ENCODE measurements at places on chromosomes 5 and 9.

DNA sequence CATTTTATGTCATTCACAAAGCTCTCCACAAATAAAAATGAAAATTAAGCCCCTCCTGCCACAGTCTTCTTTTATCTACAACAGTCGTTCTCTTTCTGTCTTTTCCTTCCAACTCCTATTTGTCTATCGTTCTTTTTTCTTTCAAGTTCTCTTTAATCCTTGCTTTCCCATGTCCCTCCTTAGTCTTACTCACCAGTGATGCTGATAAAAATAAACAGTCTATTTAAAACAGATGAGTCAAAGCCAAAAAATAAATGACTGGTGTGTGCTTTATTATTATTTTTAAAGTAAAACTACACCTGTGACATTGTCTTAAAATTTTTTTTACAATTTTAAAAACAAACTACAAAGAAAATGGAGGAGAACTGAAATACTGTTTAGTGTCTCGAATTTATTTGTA lies 137.1 kb upstream of the TMEM161B start:
- DNase-seq, result no peak

- no peak for DNase-seq
These were observed 26.9 kb upstream of the CNOT6 start for GRCh38 chr5:180467028-180467975.

- no peak for DNase-seq
These were observed 198.1 kb downstream of the TSSK1B start for GRCh38 chr5:113236536-113237288.

- DNase-seq, result no peak
These were observed 13.0 kb upstream of the RIMOC1 start for GRCh38 chr5:41891066-41891707.

- no peak for DNase-seq
These were observed 19.1 kb downstream of the GLRA1 start for GRCh38 chr5:151905557-151905961.

GRCh38 chr5:75891020-75891419 lies 173.8 kb upstream of the POC5 start:
- DNase-seq, result no peak

DNA sequence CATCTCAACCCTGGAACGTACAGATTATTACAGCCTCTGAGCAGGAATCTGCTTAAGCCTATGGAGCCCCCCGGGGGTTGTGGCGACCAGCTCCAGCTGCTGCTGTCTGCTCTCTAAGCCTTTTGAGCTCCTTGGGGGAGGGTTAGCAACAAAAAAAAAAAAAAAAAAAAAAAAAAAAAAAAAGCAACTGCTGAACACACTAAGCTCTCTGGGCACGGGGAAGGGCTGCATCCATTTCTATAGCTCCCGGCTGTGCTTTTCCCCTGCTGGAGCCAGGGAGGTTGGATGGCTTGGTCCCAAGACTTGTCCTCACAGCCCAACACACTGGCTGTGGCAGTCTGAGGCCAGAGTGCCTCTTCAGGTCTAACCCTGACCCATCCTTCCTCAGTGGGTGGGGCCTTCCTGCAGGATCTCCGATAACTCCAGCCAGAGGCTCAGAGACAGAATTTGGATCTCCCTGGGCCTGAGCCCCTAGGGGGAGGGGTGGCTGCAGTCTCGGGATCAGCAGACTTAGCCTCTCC lies 82.1 kb downstream of the FBN2 start:
- no peak for DNase-seq

GRCh38 chr5:151296974-151297373 lies 6.6 kb downstream of the SLC36A3 start:
- DNase-seq, result no peak

GRCh38 chr9:84812847-84813246 lies 143.3 kb downstream of the NTRK2 start:
- no peak for DNase-seq

- DNase-seq, result no peak
These were observed 381.1 kb upstream of the ACTBL2 start for GRCh38 chr5:57863661-57864060.

DNA sequence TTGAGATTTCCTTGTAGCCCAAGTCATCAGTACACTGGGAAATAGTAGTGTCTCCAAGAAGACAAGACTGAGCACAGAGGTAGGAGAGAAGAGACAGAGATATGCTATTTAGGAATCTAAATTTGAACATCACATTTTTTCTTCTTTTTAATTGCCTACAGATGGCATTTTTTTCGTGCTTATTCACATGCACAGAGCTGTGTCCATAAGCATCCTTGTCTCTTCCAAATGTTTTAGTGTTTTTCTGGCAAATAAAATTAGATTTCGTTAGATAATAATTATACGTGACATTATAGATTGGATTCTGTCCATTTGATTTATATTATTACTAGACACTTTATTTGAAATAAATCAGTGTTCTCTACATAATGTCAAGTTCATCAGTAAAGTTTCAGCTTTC lies 80.9 kb downstream of the PRR16 start:
- DNase-seq, result no peak

DNA sequence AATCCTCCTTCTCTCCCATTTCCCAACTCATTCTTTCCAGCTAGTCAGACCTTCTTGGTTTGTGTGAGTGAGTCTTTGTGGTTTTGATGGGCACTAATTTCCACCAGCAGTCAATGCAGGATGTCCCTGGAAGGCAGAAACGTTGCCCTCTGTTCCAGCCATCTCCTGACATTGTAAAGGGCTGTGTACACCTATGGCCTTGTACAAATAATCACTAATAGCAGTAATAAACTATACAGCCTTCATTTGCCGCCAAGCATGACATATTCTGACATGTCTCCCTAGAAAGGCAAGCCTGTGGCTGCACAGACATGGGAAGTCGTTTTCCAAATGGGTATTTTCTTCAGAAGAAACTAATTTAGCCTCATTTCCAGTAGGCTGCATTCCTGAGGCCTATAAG lies 18.4 kb upstream of the DENND1A start:
- DNase-seq, result no peak

- peak; percentile 84 for DNase-seq
These were observed at the start of gene CAST for GRCh38 chr5:96661855-96662724. Gene CAST, plus strand, starts transcription at chr5:96662376. Its CDS starts 47 bp downstream, at chr5:96662423.

DNA sequence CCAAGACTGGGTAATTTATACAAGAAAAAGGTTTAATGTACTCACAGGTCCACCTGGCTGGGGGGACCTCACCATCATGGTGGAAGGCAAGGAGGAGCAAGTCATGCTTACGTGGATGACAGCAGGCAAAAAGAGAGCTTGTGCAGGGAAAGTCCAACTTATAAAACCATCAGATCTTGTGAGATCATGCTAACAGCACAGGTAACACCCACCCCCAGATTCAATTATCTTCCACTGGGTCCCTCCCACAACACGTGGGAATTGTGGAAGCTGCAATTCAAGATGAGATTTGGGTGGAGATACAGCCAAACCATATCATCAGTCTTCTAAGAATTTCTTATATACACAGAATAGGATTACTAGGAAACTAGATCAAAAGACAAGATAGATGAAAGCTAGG lies 555.6 kb downstream of the PRR16 start:
- DNase-seq, result no peak

- DNase-seq, result no peak
These were observed 48.4 kb downstream of the MRPL36 start for GRCh38 chr5:1751026-1751863.

- DNase-seq, result no peak
These were observed 15.0 kb upstream of the GRHPR start for GRCh38 chr9:37407468-37407867.

- no peak for DNase-seq
These were observed 586.0 kb downstream of the CCDC171 start for GRCh38 chr9:16138561-16139491.

DNA sequence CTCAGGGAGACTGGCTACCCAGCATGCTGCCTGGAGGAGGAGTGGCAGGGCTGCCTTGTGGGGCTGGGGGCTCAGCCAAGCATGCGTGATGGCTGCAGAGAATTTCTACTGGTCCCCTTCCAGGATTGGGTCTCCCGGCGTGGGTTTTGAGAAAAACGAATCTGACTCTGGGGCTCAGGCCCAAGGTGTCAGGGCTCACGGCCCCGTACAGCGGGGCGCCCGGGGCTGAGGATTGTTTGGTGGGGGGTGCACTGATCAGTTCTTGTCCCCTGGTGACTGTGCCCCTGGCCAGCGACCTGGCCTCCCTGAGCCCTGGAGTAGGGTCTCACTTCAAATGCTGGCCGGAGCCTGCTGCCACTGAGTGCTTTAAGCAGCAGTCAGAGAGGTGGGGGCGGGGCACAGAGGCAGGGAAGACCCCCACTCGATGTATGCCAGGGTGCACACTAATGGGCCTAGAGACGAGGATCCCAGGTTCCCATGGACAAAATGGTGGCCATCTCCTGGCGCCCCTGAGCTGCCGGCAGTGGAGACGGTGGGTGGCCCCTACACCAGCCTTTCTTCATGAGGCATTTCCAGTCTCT lies 45.5 kb upstream of the RNU6ATAC start:
- no peak for DNase-seq

GRCh38 chr9:81690251-81690851 lies 1.0 kb upstream of the TLE1 start:
- no peak for DNase-seq

DNA sequence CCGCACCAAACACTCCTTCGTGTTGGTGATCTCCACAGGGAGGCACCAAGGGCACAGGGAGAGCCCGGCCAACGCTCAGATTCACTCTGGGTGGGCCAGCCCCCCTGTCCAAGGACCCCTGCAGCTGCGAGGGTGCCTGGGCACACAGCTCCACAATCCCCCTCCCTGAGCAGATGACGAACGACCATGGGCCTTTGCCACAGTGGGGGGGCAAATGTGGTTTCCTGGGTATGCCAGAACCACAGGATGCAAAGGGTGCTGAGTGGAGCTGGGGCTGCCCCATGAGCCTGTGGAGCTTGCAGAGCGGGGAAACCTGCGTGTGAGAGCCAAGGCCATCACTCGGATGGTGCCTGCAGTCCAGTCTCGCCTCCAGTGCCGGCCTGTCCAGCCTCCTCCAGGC lies 31.0 kb downstream of the LPCAT1 start:
- DNase-seq, result no peak

GRCh38 chr9:94042516-94043360 lies 41.5 kb upstream of the PTPDC1 start:
- no peak for DNase-seq

DNA sequence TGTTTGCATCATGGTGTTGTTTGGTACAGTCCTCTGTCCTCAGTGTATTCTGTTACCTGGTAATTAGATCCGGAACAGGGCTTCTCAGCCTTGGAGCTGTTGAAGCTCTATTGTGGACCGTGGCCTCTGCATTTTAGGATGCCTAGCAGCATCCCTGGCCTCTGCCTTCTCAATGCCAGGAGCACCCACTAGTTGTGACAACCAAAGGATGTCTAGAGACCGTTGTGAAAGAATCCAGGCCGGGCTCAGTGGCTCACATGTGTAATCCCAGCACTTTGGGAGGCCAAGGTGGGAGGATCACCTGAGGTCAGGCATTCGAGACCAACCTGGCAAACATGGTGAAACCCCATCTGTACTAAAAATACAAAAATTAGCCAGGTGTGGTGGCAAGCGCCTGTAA lies 159.6 kb downstream of the CACNA1B start:
- DNase-seq, result no peak

GRCh38 chr9:126407114-126407870 lies 80.7 kb downstream of the MVB12B start:
- DNase-seq, result no peak

DNA sequence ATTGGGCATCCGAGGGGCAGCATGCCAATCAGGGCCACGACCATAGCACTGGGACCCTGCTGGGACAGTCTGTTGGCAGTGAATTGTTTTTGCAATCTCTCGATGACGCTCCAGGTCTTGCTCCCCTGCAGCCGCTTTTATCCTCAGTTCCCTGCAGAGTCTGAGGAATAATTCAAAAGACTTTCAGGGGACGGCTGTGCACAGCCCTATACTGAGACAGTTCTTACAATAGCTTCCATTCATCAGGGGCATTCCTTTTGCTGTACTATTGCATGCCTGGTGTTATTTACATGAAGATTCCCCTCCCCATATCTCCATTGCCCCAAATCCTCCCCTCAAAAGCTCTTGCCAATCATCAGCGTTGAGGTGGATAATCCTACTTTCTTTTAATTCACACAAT lies 163.3 kb upstream of the WWC1 start:
- no peak for DNase-seq

GRCh38 chr9:88826771-88827181 lies 164.5 kb upstream of the S1PR3 start:
- DNase-seq, result no peak

DNA sequence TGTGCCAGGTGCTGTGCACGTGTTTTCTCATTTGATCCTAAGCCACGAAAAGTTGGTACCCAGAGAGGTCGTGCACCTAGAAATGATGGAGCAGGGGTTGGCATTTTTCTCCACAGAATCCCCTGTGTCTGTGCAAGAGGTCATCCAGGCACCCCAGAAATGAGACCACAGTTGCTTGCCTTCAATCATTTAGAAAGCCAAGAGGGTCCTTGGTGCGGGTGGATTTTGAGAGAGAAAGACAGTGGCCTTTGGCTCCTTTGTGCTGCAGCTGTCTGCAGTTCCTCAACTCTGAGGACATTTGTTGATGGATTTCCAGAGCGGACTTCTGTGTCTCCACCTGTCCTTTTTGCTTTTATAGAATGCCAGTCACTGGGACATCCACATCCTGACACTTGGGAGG lies 33.8 kb upstream of the SPRY4 start:
- no peak for DNase-seq

DNA sequence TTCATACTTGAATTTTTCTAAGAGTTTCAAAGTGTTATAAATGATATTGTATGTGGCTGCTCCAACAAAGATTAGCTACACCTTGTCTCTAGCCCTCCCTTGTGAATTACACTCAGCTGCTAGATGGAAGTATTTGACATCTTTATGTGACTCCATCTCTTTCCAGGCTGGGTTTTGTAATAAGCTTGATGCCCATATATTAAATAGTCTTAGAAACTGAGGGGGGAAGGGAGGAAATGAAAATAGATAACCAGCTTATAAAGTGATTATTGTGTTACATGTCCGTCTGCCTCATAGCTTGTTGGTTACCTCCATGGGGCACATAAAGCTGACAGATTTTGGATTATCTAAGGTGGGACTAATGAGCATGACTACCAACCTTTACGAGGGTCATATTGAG lies 63.4 kb downstream of the CD180 start:
- DNase-seq, result no peak

GRCh38 chr5:83387041-83387440 lies 84.5 kb upstream of the VCAN start:
- no peak for DNase-seq

DNA sequence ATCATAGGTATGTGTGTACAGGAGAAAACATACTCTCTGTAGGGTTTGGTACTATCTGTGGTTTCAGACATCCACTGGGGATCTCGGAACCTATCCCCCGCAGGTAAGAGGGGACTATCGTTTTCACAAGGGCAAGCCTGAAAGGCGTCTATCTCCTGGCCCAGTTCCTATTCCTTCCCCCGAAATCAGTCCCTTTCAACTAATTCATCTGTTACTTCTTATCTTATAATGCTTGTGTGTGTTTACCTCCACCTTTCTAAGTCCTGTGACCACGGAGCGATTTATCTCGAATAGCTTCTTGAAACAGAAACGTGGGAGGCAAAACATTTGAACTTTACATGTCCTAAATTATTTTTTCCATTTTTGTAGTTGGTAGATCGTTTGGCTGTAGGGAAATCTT lies 11.4 kb downstream of the ABO start:
- DNase-seq, result no peak

DNA sequence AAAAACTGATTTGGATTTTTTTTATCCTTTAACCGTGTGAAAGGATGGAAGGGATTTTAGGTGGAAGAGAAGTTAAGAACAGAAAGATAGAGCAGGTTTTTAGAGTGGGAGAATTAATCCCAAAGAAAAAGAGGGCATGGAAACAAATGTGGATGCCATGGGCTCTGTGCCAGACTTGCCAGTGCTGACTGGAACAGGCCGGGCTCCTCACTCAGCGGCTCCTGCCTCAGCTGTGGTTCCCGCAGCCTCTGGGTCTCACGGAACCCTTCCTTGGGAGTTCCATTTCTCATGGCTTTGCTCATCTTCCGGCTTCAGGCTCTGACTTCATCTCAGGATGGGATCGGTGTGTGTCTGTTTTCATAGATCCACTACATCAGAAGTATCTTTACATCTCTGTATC lies 30.4 kb upstream of the SLC2A8 start:
- no peak for DNase-seq
